ENCODE measurements at places on chromosomes 7 and 10. TPM values are rescaled to one million over a fixed set of nuclear protein-coding genes. Genes with fewer than 3 reads are reported as not detected.

The ELAPOR2 gene
- 22.6 TPM for total RNA-seq

DNA sequence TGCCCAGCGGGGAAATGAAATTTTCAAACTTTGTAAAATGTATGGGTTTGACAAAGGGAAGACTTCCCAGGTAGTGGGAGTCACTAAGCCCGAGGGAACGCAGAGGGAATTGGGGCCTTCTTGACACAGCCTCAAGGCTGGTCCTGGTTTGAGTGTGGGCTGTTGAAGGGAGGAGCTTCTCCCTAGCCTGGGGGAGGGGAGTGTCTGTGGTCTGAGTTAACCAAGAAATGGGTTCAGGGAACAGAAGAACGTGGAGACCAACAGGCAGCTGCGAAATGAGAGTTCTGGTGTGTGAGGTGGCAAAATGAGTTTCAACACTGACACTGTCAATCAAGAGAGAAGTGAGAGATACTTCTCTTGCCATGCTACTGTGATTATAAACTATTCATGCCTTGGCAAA lies 32.7 kb upstream of the BAMBI start:
- DNase-seq: no peak

DNA sequence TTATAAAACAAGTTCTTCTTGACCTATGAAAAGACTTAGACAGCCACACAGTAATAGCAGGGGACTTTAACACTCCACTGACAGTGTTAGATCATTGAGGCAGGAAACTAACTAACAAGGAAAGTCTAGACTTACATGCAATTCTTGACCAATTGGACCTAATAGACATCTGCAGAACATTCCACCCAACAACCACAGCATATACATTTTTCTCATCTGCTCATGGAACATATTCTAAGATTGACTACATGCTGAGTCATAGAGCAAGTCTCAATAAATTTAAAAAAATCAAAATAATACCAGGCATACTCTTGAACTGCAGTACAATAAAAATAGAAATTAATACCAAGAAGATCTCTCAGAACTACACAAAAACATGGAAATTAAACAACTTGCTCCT lies 219.5 kb upstream of the HPS1 start:
- no peak for DNase-seq

- DNase-seq: no peak
These were observed 349.5 kb downstream of the TYW1 start for GRCh38 chr7:67346126-67346525.

- no peak for DNase-seq
These were observed 323.9 kb downstream of the AUTS2 start for GRCh38 chr7:69922026-69922803.

All from testis (tissue), 5 donors.